Left renal cortex interstitium (tissue), 4 donors: ENCODE measurements at places on chromosomes 16 and 17.

- no peak for DNase-seq
Measured at GRCh38 chr17:68600067-68600930, 868 bp downstream of the FAM20A start.

GRCh38 chr17:78111016-78111726, 17.4 kb downstream of the TMC6 start:
- no peak for DNase-seq

DNA sequence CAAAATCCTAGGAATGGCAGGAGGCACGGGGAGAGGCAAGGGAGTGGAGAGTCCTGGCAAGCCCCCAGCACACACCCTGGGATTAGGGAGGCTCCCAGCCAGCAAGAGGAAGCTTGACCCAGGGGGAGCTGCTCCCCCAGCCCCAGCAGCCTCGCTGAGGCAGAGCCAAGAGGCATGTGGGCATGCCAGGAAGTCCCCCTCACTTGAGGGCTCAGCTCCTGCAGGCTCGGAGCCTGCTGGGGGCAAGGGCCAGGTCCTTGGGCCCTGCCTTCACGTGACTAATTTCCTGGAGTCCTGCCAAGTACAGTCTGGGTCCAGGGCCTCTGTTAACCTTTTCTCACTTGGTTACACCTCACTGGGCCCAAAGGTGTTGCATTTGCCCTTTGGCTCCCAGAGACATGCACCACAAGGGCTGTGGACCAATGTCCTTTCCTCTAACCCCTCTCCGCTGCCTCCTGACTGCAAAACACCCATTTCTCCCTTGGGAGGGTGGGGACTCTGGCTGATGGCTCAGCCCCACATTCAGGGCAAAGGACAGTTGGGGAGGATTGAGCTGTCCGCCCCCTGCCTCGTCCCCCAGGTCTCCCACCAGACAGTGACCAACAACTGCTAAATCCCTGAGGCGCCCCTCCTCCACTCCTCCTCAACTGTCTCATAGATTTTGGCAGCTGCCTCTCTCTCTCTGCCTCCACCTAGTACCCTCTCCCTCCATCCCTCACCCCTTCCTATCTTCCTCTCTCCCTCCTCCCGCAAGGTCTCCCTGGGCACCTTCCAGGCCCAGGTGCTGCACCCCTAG, 4.4 kb upstream of the SLC47A2 start:
- DNase-seq = no peak

GRCh38 chr16:51416926-51417325, 265.9 kb upstream of the SALL1 start:
- no peak for DNase-seq

GRCh38 chr16:50670476-50670875, 10.6 kb downstream of the SNX20 start:
- no peak for DNase-seq

DNA sequence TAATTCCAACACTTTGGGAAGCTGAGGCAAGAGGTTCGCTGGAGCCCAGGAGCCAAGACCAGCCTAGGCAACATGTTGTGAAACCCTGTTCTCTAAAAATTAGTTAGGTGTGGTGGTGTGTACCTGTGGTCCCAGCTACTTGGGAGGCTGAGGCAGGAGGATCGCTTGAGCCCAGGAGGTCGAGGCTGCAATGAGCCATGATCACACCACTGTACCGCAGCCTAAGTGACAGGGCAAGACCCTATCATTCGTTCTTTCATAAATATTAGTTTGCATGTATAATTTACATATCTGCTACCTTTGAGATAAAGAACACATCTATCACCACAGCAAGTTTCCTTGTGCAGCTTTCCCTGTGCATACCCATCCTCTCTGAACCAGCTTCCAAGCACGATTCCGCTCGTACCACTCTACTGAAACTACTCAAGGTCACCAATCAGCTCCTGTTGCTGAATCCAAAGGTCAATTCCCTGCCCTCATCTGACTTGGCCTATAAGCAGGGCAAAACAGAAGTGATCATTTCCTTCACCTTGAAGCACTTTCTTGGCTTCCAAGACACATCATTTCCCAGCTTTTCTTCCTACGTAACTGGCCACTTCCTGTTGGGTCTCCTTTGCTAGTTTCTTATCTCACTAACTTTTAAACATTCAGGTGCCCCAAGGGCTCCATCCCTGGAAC, 49.1 kb downstream of the GRB2 start:
- DNase-seq = no peak

GRCh38 chr17:17514993-17515933, 19.1 kb upstream of the RASD1 start:
- DNase-seq = no peak

GRCh38 chr17:61662741-61663140, 71.7 kb upstream of the NACA2 start:
- DNase-seq = no peak

DNA sequence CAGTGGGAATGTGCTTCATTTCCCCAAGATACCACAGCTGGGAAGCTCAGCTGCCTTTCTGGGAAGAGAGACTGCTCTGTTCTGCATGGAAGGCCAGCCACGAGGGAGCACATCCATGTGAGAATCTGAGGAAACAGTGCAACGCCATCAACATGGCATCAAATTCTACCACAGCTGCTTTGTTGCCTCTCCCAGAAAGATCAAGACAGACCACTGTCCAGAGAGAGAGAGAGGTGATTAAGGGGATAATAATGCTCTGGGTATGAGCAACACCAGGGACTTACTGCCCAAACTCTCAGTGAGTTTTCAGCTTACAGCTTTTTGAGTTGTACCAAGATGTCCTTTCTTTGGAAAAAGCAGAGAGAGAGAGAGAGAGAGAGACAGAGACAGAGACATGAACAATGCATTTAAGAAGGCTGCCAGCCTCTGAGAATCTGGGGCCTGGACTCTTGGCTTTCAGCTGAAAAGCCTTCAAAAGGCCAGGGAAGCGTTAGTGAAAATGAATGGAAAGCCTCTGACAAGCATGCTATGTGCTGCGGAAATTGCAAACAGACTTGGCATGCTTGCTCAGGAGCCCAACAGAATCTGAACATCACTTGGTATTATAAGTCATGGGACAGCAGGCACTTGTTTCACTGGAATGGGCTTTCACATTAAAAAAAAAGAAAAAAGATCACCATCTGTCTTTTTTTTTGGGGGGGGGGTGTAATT, 223.1 kb downstream of the MAP2K6 start:
- no peak for DNase-seq

DNA sequence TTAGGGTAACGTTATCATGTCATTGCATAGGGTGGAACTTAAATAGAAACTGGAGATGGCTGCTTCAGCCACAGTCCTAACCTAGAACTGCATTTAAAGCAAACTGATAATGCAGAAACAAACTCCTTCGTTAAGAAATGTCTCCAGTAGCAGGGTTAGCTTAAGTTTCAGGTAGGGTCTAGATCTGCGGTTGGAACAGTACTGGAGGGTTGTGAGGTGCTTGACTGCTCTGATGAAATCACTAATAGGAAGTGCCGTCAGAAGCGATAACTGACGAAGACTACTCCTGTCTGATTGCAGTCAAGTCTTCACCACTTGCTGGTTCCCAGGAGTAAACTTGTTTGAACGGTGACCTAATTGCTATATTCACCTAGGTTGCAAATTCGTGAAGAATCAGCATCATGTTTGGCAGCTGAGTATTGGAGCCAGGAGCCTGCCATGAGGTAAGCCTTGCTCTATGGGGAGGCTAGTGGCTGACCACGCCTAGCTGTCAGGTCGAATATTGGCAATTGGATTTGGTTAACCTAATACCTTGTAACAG, 24.5 kb downstream of the TRPV2 start:
- DNase-seq = no peak

DNA sequence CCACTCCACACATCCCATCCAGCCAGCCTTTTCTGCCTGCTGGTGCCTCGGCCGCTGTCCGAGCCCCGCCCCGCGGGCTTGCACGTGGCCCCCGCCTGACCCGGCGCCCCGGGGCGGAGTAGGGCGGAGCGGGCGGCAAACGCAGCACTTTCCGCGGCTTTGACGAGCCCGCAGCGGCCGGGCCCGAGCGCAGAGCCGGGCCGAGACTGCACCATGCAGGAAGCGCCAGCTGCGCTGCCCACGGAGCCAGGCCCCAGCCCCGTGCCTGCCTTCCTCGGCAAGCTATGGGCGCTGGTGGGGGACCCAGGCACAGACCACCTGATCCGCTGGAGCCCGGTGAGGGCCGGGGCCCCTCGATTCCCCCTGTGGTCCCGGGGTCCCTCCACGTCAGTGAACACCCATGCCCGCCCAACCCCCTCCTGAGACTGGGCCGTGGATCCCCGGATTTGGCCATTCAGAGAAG, at the start of gene HSF4:
Gene HSF4 (plus strand): TSS at position 147 of the 463 bp plus-strand sequence. CDS start 67 bp downstream, at position 214.
- DNase-seq = no peak

DNA sequence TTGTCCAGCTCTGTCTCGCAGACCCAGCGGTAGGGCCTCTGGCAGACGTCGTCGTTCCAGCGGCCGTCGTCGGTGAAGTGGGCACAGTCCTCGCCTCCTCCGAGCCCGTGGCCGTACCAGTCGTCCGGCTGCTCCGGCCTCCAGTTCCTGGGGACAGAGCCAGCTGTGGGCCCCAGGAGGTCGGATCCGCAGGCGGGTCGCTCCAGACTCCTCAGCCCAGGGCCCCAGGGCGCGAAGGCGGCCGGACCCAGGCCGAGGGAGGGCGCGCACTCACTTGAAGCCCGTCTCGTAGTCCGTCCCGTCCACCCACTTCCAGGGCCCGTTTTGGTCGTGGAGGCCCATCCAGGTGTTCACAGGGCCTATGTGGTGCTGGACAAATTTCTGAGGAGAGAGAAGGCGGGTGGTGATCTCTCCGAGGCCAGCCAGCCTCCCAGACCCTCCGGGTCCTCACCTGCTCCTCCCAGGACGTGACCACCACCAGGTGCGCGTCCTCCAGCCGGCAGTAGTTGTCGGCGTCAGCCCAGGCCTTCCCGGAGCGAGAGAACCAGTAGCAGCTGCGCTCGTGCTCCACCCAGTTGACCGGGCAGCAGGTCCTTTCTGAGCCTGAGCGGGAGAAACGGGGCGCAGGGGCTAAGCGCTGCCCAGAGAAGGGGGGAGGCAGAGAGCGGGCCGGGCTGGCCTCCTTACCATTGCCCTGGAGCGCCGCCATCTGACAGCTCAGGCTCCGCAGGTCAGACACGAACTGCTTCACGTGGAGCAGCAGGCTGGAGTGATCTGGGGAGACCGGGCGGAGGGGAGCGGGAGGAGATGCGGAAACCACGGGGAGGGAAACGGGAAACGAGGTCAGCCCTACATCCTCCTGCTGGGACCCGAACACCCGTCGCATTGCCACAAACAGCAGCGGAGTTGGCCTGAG, 5.2 kb downstream of the ASGR1 start:
- DNase-seq = peak; percentile 40

- no peak for DNase-seq
Measured at GRCh38 chr16:22413819-22414218, 39.4 kb upstream of the CDR2 start.

DNA sequence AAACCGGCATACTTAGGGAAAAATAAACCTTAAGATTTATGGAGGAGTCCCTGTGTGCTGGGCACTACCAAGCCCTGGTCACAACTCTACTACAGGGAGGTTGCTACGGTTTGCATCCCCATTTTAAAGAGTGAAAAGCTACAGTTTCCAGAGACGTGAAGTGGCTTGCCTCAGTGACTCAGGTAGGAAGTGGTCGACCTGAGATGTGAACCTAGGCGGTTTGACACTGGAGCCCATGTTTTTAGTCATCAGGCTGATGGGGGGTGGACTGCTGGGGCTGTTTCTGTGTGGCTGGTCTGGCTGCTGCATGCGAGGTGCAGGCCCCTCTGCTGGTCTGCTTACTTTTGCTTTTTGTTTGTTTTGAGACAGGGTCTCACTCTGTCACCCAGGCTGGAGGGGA, 6.6 kb downstream of the COX6A2 start:
- DNase-seq = no peak

GRCh38 chr16:21206550-21206949, 4.8 kb downstream of the ZP2 start:
- no peak for DNase-seq

DNA sequence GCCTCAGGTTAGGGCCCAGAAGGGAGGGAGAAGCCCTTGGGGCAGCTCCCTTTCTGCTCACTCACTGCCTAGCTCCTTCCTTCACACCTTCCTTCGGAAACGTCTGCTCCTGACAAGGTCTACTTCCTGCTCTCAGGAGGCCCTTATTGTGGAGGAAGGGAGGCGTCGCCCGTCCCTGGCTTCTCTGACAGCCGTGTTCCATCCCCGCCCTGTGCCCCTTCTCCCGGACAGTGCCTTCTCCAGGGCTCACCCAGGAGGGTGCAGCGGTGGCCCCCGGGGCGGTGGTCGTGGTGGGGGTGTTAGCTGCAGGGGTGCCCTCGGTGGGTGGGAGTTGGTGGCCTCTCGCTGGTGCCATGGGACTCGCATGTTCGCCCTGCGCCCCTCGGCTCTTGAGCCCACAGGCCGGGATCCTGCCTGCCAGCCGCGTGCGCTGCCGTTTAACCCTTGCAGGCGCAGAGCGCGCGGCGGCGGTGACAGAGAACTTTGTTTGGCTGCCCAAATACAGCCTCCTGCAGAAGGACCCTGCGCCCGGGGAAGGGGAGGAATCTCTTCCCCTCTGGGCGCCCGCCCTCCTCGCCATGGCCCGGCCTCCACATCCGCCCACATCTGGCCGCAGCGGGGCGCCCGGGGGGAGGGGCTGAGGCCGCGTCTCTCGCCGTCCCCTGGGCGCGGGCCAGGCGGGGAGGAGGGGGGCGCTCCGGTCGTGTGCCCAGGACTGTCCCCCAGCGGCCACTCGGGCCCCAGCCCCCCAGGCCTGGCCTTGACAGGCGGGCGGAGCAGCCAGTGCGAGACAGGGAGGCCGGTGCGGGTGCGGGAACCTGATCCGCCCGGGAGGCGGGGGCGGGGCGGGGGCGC, 231.9 kb downstream of the SEC14L1 start:
- peak; percentile 77 for DNase-seq

DNA sequence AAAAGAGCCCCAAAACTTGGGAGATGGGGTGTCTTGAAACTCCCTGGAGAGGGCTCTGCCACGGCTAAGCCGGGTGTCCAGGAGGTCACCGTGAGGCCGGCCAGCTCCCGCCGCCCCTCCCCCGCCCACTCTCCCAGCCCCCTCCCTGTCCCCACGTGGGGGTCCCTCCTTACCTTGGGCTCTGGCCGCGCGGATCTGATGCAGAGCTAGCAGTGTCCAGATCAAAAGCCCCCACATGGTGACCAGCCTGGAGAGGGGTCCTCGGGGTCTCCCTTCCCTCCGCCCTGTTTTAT, 447 bp downstream of the SDK2 start:
- DNase-seq = no peak

DNA sequence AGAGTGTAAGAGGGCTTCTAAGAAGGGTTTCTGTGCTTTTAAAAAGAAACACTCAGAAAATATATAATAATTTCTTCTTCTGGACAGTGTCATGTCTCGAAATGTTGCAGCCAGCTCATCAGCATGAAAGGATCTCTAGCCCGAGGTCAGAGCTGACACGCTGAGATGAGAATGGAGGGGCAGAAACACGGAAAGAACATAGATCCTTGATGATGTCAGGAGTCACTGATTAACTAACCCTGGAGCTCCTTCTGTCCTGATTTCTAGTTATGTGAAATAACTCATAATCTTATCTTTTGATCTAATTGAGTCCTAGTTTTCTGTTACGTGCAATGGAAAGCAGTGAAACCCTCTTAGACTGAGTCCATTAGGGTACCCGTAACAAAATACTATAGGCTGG, 10.3 kb upstream of the TOX3 start:
- no peak for DNase-seq

DNA sequence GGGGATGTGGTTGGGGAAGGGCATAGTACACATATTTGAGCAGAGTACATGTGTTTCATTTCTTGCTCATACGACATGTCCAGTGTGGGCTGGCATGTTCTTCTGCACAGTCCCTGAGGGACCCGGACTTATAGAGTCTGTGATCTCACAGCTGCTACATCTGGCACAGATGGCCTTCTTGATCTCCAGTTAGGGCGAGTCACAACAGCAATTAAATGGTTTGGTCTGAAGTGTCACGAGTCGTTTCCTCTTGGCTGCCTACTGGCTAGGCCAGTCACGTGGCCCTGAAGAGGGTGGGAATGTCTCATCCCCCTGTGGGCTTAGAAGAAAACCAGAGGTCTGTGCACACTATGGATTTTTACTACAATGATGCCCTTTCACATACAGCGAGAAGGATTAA, 443.6 kb downstream of the WWOX start:
- DNase-seq = no peak
